Suprapubic skin (tissue), 4 donors: ENCODE measurements at places on chromosomes 5 and 9.

DNA sequence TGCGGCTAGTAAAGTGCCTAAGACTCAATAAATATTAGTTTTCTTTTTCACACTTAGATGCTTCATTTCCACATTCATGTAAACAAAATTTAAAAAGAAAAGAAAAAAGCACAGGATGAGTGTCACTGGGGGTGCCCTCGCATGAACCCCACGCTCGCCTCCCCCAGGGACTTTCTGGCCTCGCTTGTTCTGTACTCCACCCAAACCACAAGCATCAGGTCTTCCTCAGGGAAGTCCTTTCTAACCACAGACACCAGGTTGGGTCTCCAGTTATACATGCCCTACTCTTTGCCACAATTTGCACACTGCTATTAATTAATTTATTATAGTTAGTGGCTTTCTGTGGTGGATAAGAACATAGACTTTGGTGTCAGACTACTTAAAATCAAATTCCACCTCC lies 92.4 kb downstream of the RORB start:
- no peaks in the 10 kb centered on the region for H3K4me1 ChIP-seq
- no peaks in the 10 kb centered on the region for H3K36me3 ChIP-seq
- H3K4me3 ChIP-seq = no peak overlapping the region
- no peak overlapping the region for H3K27ac ChIP-seq
- no peak for DNase-seq

- H3K4me3 ChIP-seq = no peak overlapping the region
- no peaks in the 10 kb centered on the region for H3K27me3 ChIP-seq
- H3K4me1 ChIP-seq = no peaks in the 10 kb centered on the region
- DNase-seq = no peak
- peaks cover 4% of the 10 kb centered on the region for H3K36me3 ChIP-seq
- H3K27ac ChIP-seq = no peak overlapping the region
These were observed 141.2 kb downstream of the PARP8 start for GRCh38 chr5:50807661-50808060.

DNA sequence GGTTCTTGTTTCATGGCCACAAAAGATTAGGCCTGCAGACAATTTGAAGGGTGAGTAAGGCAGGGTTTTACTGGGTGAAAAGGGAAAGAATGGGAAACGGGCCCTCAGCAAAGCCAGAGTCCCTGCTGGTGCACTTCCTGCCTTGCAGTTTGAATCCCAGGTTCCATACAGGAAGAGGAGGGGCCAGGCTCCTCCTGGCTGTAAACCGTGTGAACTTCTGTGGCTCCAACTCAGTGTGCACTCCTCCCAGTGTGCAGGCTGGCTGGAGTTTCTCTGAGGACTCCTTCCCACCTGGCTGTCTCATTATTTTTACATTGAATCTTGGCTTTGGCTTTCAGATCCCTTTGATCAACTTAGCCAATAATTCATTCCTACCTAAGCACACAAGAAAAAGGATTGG lies 367.1 kb upstream of the KLF4 start:
- no peaks in the 10 kb centered on the region for H3K27me3 ChIP-seq
- H3K4me1 ChIP-seq = no peaks in the 10 kb centered on the region
- H3K27ac ChIP-seq = no peak overlapping the region
- no peaks in the 10 kb centered on the region for H3K36me3 ChIP-seq
- no peak for DNase-seq
- H3K4me3 ChIP-seq = no peak overlapping the region

- H3K4me1 ChIP-seq = no peaks in the 10 kb centered on the region
- no peaks in the 10 kb centered on the region for H3K36me3 ChIP-seq
- no peaks in the 10 kb centered on the region for H3K27me3 ChIP-seq
- H3K27ac ChIP-seq = no peak overlapping the region
These were observed 130.1 kb downstream of the AUH start for GRCh38 chr9:91231619-91232018.

DNA sequence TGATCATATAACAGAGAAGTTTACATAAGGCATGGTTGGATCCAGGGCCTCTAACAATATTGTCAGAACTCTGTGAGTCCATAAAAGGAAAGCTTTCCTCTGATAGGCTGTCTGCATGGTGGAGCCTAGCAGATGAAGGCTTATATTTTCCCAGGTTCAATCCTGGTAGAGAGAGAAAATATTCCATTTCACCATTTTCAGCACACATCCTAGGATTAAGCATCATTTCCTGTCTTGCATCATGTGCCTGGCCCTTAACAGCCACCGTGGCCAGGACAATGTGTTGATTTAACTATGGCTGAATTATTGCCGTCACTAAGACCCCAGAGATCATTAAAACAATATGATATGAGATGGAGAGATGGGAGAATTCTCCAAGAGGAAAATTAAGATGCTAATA lies 90.9 kb upstream of the GRIA1 start:
- H3K27ac ChIP-seq = no peak overlapping the region
- DNase-seq = no peak
- H3K27me3 ChIP-seq = no peaks in the 10 kb centered on the region
- no peaks in the 10 kb centered on the region for H3K36me3 ChIP-seq
- no peaks in the 10 kb centered on the region for H3K4me1 ChIP-seq

DNA sequence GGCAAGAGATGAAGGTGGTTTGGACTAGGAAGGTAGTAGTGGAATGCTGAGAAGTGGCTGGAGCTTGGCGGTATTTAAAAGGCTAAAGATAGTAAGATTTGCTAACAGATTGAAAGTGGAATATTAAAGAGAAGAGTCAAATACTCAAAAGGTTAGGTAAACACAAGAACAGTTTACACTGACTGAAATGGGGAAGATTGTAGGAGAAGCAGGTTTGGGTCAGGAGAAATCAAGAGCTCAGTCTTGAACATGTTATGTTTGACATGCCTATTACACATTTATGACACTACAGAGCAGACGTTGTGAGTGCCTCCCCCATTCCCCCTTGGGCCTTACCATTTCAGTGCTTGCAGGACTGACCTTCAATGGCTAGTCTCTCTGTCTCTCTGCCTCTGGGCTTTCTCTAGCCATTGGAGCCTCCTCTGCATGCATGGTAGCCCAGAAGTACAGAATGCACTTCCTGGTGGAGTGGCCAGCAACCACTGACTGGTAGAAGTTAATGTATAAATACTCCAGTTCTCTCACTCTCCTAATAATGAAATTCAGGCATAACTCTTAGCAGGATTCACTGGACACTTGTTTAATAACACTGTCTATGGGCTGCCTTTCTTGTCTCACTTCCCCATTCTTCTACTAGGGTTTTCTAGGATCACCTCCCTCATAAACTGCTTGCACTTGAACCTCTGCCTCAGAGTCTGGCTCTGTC lies 56.8 kb downstream of the HMGCS1 start:
- DNase-seq = no peak
- H3K4me1 ChIP-seq = no peaks in the 10 kb centered on the region
- H3K27ac ChIP-seq = no peak overlapping the region
- H3K36me3 ChIP-seq = no peaks in the 10 kb centered on the region
- H3K27me3 ChIP-seq = no peaks in the 10 kb centered on the region

GRCh38 chr9:28764532-28764931 lies 1191.3 kb upstream of the C9orf72 start:
- no peak overlapping the region for H3K27ac ChIP-seq
- H3K36me3 ChIP-seq = no peaks in the 10 kb centered on the region
- H3K4me3 ChIP-seq = no peak overlapping the region
- DNase-seq = no peak

DNA sequence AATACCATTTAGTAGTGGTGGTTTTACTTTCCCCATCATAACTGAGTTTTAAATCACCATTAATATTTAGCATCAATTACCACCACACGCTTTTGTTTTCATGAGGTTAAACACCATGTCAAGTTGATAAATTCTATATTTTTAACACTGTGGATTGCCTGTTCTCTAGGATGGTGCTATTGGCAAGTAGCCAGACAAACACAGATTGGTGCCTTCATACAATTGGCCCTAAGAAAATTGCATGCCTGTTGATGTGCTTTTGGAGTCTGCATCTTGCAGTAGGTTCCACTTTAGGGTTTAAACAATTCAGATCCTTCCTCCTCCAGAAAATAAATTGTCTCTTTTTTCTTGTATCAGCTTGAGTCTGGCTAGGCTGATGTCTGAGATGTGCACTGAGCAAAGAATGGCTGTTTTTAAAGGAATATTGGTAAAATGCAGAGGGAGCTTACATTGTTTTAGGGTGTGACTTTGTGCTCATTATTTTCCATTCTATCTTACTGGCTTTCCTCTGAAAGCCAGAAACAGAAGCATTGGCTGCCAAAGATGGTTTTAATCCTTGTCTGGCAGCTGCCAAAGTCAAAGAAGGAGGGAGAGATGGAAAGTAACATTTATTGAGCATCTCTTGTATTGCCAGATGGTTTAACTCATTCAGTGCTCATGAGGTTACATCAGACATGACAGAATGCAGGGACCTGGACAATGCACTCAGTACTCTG lies 19.6 kb upstream of the MAN2A1 start:
- DNase-seq = no peak
- no peak overlapping the region for H3K27ac ChIP-seq
- no peaks in the 10 kb centered on the region for H3K36me3 ChIP-seq
- no peaks in the 10 kb centered on the region for H3K4me1 ChIP-seq
- no peaks in the 10 kb centered on the region for H3K27me3 ChIP-seq
- no peak overlapping the region for H3K4me3 ChIP-seq

DNA sequence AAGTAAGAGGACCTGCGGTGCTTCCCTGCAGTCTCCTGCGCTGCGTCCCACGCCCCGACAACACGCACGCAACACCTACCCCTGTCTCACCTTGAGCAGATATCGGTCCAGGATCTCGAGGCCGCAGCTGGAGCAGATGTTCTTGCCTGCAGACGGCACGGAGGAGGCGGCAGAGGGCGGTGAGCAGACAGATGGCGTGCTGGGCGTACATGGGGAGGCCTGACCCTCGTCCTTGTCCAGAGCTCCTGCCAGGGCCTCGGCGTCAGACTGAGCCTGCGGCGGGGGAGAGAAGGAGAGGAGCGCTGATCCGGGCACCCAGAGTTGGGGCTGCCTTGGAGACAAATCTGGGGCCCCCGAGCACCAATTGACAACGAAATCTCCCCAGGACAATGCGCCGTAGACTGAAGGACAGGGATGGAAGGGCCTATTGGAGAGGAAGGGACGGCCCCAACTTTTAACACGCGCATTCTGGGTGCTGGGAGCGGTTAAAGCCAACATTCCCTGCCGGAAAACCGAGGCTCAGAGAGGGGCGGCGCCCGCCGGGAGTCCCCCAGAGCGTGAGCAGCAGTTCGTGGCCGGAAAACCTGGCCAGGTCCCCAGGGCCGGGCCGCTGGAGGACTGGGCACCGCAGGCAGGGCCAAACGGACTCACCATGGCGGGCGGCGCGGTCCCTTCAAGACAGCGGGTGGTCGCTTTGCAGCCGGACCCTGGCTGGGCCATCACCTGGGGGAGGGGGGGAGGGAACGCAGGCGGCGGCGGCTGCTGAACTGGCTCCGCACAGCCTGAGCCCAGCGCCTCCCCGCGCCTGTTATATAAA lies 1.8 kb downstream of the LHX6 start:
- no peaks in the 10 kb centered on the region for H3K36me3 ChIP-seq
- DNase-seq = no peak
- H3K4me1 ChIP-seq = peaks cover 42% of the 10 kb centered on the region
- H3K27ac ChIP-seq = no peak overlapping the region
